Fibroblast of the aortic adventitia (primary cell): ENCODE measurements at places on chromosomes 11 and 22. TPM values are rescaled to one million over a fixed set of nuclear protein-coding genes. Genes with fewer than 3 reads are reported as not detected.
A peak's percentile ranks its signal among the peaks of the same experiment; 100 is the strongest.

Gene MPEG1
- not detected in 2 replicates for total RNA-seq

GRCh38 chr22:43127166-43127908 is 15.9 kb downstream of the MCAT start:
- DNase-seq: no peak

Gene OR51B4
- total RNA-seq: 0.18 TPM in 1 of 2 replicates, not detected in the other

DNA sequence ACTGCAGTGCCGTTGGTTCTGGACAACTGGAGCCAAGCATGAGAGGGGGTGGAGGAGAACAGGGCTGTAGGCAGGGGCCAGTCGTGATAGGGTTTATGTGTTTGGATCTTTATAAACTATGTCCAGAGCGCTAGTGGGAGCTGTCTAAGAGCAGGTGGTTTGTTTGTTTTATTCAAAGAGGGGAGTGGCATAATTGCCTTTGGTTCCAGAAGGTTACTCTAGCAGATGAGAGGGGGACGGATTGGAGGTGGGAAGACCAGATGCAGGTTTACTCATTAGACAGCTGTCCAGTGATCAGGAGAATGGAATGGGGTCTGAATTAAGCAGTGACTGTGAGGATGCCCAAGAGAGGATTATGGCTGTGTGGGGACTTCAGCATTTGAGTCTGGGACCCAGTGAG is 109.3 kb upstream of the TBCEL start:
- no peak for DNase-seq

Gene APOL3
- total RNA-seq: 17.4 and 25.8 TPM in 2 replicates

- no peak for DNase-seq
These were observed 5.9 kb downstream of the RHOG start for GRCh38 chr11:3834664-3835461.

GRCh38 chr11:34476849-34477248 is 36.7 kb downstream of the ELF5 start:
- DNase-seq: no peak

- DNase-seq: peak; percentile 39
These were observed 43.2 kb upstream of the FADD start for GRCh38 chr11:70159627-70160570.

DNA sequence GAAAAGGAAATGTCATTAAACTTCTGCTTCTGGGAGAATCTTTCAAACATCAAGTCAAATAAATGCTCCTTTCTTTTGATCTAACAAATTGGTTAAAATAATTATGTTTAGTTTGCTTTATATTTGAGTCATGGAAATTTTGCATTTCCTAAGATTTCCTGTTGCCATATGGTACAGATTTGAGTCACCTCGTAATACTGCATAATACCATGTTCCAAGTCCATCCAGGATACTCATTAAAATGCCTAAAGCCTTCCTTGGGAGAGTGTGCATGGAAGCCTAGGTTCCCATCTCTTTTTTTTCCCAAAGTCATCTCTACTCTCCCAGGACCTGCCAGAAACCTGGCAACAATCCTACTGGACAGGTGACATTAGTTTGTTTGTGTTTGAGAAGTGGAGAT is 4.2 kb downstream of the OR9I1 start:
- no peak for DNase-seq

DNA sequence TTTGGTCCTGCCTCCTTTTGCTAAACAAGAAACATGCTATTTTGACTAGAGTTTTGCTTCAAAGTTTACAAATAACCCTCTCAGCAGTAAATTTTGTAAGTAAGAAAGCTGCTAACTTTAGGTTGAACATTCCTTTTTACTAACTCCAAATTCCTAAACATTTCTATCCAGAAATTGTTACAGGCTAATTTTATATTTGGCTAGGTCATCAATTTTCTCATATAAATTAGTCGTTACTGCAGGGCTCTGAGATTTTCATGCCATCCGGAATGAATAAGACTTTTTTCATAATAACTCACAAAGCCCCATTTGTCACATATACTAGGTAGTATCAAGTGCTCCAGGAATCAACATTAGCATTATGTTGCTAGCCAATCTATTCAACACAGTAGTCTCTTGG is 143.1 kb downstream of the METTL15 start:
- no peak for DNase-seq

GRCh38 chr22:31082606-31083376 is 1.7 kb downstream of the SMTN start:
- DNase-seq: peak; percentile 75

Gene C11orf65
- total RNA-seq: 0.99 and 1.6 TPM in 2 replicates

DNA sequence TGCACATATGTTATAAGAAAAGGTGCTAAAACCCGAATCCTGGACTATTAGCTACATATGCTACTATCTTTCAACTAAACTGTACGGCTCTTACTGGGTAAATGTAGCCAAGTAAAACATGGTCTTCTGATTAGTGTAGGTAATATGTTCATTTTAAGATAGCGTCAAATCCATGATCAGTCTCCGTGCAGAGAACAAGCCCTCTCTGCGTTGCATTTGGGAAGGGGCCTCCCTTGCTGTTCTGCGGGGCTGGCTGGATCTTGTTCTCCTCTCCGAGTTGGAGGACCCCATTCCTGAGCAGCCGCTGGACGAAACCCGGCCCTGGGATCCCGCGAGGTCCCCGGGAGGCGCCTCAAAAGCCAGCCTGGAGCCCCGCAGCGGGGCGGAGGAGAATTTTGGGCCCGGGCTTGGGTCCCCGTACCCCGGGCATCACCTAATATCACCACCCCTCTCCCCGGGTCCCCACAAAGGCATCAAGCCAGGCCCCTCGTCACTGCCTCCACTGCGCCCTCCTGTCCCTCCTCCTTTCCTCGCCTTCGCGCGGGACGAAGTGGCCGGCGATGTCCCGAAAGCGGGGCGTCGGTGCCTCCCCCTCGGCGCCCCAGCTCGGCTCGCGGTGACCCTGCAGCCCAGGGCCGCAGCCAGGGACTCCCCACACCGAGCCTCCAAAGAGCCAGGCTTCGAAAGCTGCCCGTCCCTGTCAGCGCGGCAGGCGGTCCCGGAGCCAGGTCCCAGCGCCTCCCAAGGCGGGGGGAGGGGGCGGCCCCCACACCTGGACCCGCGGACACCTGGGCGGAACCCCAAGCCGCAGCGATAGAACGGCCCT is 54.5 kb upstream of the FBXO3 start:
- DNase-seq: no peak

- no peak for DNase-seq
These were observed 24.1 kb downstream of the PTDSS2 start for GRCh38 chr11:473962-474785.

Gene CCDC73
- total RNA-seq: not detected in 2 replicates

DNA sequence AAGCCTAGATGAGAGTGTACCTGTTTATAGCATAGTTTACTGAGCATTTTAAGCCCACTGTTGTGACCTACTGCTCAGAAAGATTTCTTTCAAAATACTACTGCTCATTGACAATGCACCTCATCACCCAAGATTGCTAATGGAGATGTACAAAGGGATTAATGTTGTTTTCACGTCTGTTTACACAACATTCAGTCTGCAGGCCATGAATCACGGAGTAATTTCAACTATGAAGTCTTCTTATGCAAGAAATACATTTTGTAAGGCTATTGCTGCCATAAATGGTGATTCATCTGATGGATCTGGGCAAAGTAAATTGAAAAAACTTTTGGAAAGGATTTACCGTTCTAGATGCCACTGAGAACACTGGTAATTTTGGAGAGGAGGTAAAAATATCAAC is 112.9 kb downstream of the KIF18A start:
- peak; percentile 19 for DNase-seq

DNA sequence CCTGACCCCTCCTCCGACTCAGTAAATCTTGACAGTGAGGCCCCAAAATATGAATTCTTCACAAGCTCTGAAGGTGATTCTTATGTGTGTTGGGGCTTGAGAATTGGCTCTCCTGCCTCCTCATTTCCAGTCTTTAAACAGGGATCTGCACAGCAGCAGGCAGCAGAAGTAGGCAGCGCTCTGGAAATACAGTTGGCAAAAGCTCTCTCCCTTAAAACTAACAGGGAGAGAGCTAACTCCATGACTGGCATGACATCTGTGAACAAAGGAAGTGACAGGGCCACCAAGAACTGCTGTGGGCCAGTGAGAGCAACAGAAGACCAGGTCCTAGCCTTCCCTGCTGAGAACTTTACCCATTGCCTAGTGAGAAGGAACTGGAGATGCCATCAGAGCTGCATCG is 70.1 kb downstream of the PANX1 start:
- no peak for DNase-seq

Gene LARGE1
- 15.0 and 124 TPM in 2 replicates for total RNA-seq

DNA sequence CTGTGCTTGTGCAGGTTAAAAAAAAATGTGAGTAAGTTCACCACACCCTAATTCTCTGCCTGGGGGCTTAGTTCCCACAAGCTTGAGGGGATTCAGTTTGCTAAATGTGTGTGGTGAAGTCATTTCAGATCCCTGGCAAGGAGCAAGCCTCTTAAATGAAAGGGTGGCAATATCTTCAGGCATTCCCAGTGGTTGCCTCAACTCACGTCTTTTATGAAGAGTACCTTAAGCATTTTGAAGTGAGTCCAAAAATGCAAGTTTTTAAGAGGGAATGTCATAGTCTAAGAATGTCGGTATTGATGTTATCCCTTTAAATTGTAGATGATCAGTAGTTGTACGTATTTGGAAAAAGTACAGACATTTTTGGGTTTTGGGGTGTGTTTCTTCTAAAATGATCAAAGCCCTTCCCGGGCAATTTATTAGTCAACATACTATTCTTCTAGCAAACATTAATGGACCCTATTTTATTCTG is 4.9 kb downstream of the TCP11L1 start:
- DNase-seq: no peak

Gene MYOD1
- not detected in 2 replicates for total RNA-seq
